ENCODE measurements at places on chromosomes 3 and 15.

GRCh38 chr3:154120961-154121700, at the start of gene ARHGEF26:
Gene ARHGEF26 (plus strand): TSS chr3:154121390. CDS start chr3:154121993, 603 bp downstream.
- no peak for DNase-seq

DNA sequence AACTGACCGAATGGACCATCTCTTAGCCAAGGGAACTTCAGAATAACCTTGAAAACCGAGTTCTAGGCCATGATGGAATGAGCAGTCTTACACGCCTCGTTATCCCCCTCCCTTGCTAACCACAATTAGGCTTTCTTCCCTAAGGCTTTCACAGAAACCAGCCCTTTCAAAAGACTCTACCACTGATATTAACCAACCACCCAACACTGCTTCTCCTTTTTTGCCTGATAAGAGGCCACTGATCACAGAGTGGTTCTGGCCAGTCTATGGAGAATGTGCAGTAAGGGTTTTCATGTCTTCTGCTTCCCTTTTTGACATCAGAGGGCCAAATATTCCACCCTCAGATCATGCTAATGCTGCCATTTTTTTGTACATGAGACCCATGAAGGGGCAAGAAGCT, 59.3 kb downstream of the MCF2L2 start:
- peak; percentile 88 for DNase-seq

DNA sequence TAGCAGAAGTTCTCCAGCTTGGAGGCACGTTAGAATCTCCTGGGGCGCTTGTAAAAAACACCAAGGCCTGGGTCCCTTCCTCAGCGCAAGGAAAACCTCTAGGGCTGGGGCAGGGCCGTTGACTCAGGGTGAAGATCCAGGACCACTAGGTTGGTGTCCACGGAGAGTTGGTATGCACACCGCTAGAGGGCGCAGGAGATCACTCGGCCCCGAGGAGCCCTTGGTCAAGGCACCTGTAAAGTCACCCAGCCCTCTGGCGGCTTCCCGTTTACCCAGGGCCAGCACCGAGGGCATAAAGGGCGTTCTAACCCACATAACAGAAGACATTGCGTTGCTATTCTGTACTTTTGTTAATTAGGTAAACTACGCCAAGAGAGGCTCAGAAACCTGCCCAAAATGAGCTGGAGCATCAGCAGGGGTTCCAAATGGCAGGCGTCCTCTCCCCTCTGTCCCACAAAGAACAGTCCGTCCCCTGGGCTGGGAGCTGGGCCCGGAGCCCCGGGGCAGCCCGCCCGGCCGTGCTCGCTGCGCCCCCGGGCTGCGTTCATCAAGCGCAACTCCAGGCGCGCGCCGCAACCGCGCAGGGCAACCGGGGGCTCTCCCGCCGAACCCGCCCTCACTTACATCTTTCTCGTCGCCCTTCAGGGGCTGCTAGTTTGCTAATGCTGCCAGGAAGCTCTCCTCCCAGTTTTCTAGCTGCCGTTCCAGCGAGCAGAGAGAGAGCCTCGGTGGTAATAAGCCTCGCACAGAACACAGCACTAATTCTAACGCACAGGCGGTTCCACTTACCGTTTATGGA, 332.1 kb downstream of the ARRDC4 start:
- no peak for DNase-seq

DNA sequence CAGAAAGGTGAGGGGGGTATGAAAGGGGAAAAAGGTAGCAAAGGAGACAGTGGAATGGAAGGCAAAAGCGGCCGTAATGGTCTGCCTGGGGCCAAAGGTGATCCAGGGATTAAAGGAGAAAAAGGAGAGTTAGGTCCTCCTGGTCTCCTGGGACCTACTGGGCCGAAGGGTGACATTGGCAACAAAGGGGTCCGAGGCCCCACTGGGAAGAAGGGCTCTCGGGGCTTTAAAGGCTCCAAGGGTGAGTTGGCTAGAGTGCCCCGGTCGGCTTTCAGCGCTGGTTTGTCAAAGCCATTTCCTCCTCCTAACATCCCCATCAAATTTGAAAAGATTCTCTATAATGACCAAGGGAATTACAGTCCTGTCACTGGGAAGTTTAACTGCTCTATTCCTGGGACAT, 6.7 kb downstream of the OTOL1 start:
- no peak for DNase-seq

DNA sequence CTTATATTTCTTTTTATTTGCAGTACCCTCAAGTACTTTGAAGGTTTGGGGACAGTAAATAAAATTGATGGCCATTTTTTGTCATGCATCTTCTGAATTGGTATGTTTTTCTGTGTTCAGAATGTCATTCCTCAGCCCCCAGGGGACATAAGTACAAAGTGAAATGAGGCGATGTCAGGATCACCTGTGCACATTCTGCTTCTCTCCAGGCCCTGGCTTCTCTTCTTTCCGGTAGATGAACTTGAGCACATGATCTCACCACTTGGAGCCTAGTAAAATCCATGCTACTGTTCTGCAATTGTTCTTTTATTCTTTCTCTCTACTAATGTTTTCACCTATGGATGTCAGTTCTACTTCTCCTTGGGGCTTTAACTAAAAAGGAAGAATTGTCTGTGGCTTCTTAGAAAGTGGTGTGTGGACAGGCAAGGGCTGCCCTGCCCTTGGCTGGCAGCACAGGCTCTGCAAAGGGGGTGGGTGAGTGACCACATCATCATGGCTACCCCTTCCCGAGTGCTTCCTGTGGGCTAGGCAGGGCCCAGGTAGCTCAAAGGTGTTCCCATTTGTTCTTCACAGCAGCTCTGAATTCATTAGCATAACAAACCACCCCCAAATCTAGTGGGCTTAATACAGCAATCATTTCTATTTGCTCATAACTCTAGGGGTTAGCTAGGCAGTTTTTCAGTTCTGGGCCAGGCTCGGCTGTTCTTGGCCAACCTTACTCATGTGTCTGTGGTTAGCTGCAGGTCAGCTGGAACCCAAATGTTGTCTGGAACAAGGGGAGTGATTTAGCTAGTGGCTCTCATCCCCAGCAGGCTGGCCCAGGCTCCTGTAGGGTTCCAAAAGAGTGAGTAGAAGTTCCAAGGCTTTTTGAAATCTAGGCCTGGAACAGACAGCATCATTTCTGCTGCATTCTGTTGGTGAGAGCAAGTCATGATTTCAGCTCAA, 154.0 kb upstream of the CTDSPL start:
- DNase-seq, result no peak
